Naive thymus-derived CD4-positive, alpha-beta T cell (primary cell): ENCODE measurements at places on chromosomes 5 and 9.
A peak's percentile ranks its signal among the peaks of the same experiment; 100 is the strongest.

DNA sequence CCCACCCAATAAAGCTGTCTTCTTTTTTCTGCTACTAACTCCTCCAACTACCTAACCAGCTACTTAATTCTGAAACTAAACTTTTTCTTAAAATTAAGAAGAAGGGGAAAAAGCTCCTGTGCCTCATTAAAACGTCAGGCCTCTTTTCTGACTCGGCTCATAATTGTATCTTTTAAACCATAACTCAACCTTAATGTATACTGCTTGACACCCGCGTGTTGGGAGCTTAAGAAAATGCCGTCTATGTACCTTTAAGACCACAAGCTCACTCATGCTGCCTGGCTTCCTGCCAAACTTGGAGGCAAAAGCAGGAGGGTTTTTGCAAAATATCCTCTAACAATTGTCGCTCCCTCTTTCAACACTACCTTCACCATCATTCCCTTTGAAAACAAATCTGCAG, 5.0 kb downstream of the EBF1 start:
- peak; percentile 70 for DNase-seq

- no peak for DNase-seq
These were observed 628.0 kb upstream of the ADAMTS16 start for GRCh38 chr5:4511996-4512656.

- DNase-seq: no peak
These were observed 52.4 kb downstream of the NIPBL start for GRCh38 chr5:36928947-36929346.

- no peak for DNase-seq
These were observed 28.1 kb downstream of the NEK6 start for GRCh38 chr9:124285903-124286291.

DNA sequence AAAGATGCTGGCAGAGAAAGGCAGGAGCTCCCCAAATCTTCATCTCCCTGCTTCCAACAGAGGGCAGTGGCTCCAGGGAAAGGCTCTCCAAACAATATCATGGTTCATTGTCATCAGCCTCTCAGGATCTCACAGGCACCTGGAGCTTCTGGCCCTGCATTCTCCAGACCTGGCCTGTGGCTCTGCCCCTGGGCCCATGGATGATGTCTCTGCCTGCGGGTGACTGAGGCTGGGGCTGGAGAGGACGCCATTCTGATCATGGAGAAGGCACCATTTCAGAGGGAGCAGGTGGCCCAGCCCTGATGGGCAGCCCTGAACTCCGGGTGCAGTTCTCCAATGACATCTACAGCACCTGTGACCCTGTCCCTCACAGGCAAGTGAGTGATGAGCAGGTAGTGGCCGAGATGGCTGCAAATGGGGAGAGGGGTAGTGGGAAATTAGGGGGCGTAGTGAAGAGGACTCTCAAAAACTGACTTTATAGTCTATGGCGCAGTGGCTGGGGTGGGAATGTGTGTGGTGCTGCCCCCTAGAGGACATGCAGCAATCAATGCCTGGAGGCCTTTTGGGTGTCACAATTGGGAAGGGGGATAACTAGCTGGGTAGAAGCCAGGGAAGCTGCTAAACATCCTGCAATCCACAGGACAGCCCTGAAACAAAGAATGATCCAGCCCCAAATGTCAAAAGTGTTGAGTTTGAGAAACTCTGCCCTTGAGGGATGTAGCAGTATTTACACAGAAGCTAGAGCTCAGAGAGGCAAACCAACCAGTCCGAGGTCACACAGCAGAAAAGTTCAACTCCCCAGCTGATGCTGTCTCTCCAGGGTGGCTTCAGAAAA, 3.2 kb downstream of the SH3PXD2B start:
- peak; percentile 26 for DNase-seq

DNA sequence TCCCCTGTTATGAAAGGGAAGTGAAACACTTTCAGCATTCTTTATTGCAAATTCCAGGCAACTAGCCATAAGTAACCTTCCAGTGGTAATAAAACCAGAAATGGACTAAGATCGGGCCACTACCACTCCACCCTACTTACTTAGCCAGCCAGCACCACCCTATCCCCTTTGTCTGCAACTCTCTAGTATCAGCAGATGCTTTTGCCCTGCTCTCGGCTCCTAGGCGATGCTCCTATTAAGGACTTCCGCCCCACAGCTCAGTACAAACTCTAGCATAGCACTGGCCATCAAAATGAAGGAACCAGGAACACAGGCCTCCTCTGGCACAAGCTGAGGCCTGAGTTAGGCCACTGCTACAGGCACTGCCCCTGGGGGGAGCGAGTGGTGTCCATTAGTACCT, 81.2 kb downstream of the GLDC start:
- DNase-seq: no peak

- no peak for DNase-seq
These were observed 1.2 kb downstream of the RAPGEF6 start for GRCh38 chr5:131633830-131634229.

DNA sequence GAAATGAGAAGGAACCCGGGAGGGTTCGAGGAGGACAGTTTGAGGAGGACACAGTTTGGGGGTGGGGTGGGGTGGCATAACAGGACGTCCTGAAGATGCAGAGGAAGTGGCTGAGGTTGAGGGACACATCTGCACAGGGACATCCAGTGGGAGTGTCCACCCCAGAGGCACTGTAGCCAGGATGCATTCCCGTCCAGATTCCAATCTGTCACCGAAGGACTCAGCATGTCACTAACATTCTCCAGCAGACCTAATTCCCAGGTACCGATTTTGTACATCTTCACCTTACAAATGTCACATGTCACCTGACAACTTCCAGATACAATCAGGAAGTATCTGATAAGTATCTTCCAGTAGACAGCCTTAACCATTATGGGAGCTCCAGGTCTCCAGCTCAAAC, 42.6 kb downstream of the EPB41L4B start:
- no peak for DNase-seq

DNA sequence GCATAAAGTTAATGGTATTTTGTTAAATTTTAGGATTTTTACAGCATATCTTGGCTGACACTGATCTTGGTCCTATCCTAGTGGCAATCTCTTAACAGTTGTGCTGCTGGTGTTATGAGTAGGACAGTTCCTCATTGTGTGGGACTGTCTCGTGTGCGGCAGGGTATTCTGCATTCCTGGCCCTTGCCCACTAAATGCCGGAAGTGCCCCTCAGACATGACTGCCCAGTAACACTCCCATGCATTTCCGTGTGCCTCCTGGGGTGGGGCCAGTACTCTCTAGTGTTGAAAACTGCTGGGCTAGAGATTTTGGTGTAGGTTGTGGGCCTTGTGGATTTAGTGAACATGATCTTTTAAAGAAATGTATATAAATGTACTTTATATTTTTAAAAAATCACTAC, 227.1 kb upstream of the DMRT1 start:
- no peak for DNase-seq
